CD4-positive, alpha-beta T cell treated with Interleukin-4 for 1 hour (primary cell): ENCODE measurements at places on chromosomes 12 and 14.
A peak's percentile ranks its signal among the peaks of the same experiment; 100 is the strongest.

GRCh38 chr12:66763467-66763866 is 84.6 kb upstream of the GRIP1 start:
- DNase-seq: no peak

GRCh38 chr12:39752482-39753137 is 133.0 kb upstream of the ABCD2 start:
- DNase-seq: no peak

DNA sequence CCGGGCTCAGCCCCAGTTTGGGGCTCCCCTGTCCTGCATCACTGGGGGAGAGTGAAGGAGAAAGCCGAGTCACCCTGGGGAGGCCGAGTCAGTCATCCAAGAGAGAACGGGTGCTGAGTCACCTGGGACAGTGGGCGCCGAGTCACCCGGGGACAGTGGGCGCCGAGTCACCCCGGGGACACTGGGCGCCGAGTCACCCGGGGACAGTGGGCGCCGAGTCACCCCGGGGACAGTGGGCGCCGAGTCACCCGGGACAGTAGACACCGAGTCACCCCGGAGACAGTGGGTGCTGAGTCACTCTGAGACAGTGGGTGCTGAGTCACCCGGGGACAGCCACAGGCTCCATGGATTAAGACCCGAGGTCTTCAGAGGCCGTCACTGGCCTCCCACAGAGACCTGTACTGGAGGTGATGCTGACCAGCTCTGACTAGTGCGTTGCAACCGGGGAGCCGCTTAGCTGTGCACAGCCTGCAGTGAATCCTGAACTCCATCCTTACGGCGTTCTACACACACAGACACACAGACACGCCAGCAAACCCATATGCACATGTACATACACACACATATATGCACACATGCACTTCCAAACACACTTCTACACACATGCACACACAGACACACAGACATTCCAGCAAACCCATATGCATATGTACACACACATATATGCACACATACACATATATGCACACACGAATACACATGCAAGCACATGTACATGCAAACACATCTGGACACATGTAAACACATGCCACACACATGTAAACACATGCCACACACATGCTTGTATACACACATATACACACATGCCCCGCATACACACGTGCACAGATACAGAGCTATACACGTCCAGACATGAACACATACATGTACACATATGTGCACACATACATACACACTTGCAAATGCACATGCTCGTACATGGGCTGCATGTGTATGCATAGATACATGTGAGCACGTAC is 64.9 kb upstream of the GALNT9 start:
- no peak for DNase-seq

GRCh38 chr14:69696204-69696527 is 70.8 kb upstream of the SRSF5 start:
- no peak for DNase-seq

DNA sequence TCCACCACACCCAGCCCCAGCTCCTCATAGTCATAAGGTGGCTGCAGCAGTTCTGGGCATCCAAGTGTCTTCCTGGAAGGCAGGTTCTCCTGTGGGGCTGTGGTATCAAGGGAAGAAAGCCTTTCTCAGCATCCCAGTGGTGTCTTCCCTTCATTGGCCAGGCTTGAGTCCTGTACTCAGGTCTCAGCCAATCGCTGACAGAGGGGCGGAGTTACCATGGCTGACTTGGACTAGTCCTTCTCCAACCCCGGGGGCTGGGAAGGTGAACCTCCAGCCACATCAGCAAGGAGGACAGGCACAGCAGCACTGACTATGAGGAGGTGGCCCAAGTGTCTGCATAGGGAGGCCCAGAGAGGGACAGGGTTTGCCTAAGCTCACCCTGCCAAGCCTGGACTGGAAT is 64.0 kb upstream of the SLC24A4 start:
- DNase-seq: no peak

- DNase-seq: no peak
Observed at GRCh38 chr14:75609606-75610475, 31.4 kb downstream of the FLVCR2 start.

DNA sequence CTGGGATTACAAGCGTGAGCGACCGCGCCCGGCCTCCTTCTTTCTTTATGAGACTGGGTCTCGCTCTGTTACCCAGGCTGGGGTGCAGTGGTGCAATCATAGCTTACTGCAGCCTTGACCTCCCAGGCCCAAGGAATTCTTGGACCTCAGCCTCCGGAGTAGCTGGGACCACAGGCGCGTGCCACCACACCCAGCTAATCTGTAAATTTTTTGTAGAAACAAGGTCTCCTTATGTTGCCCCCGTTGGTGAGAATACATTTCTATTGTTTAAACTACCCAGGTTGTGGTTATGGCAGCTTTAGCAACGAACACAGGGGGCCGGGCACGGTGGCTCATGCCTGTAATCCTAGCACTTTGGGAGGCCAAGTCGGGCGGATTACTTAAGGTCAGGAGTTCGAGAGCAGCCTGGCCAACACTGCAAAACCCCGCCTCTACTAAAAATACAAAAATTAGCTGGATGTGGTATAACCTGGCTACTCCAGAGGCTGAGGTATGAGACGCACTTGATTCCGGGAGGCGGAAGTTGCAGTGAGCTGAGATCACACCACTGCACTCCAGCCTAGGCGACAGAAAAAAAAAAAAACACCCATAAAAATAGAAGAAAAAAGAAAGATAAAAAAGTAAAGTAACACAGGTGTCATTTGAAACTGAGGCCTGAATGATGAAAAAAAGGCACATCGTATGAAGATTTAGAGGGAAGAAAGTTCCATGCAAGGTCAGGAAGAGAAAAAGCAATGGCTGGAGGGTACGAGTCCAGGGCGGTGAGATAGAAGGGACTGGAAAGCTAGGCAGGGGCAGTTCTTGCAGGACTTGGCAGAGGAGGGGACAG is 977 bp upstream of the TMEM120B start:
- DNase-seq: peak; percentile 28

DNA sequence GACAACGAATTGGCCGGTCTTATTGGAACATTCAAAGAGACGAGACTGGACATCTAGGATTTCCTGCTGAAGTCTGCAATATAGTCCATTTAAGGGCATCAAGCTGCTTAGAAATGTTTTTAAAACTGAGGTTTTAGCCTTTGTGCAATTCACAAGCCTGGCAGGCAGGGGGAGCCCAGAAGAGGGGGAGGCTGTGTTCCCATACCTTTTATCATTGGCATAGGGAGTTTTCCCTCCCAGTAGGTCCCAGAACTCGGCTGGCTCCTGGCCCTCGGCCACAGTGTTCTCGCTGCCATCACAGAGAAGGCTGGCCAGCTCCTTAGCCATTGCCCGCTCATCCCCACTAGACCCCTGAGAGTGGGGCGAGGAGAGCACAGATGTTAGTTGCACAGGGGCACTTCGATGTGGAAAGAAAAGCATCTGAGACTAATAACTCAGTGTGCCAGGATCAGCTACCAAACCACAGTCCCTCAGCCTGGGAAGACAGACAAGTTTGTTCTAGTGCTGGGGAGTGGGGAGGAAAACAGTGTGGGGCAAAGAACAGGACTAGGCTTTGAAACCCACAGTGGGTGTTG is 15.1 kb downstream of the AVIL start:
- peak; percentile 39 for DNase-seq

DNA sequence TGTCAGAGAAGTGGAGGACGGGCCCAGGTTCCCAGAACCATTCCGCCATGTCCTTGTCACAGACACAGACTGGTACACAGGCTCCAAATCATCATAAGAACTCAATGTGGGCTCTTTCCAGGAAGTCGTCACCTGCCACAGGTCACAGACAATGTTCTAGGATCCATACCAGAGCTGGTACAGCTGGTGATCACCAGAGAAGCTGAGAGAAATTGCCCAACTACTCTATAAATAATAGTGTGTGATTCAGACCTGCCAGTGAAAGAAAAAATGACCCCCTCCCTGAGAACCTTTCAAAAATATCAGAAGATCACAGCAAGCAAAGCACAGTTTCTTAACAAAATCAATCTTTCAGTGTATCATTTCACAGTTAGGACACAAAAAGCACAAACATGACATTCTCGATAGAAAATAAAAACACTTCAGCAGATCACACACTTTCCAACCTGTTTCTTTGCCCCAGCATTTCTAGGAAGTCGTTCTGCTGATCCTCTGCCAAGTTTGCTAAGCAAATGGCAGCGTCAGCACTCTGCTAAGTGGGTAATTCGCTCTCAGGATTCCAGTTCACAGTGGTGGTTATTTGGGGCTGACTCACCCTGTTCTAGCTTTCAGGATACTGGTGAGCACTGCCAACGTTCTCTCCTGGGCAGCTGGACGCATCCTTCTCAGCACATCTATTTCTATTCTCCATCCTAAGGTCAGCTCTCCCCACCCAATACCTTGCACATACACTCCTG is 223.3 kb upstream of the SFSWAP start:
- no peak for DNase-seq

- DNase-seq: no peak
Observed at GRCh38 chr12:67794161-67794560, 145.6 kb downstream of the DYRK2 start.

DNA sequence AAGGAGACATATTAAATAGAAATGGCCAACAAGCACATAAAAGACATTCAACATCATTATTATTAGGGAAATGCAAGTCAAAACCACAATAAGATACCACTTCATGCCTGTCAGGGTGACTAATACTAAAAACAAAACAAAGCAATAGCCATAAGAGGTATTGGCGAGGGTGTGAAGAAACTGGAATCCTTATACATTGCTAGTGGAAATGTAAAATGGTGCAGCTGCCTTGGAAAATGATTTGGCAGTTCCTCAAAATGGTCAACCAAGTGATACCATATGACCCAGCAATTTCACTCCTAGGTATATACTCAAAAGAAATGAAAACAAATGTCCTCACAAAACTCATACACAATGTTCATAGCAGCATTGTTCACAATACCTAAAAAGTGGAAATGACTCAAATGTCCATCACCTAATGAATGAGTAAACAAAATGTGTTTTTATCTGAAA is 27.0 kb downstream of the GPR135 start:
- DNase-seq: no peak

- no peak for DNase-seq
Observed at GRCh38 chr12:24822121-24822899, 126.6 kb downstream of the BCAT1 start.

GRCh38 chr14:63988579-63988978 is 135.8 kb downstream of the SYNE2 start:
- no peak for DNase-seq

DNA sequence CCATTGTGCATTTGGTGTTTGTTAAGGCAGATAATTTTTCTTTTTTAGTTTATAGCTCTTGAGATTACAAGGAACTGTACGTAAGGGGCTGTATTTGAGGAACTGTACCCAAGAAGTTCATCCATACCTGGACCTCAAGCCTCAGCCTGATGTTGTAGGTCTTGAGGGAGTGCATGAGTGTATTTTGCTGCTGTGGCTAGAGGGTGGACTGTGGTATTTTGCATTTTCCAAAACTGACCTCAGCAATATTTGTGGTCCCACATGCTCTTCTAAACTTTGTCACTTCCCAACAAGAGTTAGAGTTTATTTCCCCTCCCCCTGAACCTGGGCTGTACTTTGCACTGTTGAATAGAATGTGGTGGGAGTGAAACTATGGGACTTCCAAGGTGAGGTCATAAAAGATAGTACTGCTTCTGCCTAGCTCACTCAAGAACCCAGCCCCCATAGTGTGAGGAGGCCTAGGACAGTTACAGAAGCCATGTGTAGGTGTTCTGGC is 42.2 kb upstream of the FBXO33 start:
- no peak for DNase-seq

GRCh38 chr14:98146416-98146815 is 1125.6 kb downstream of the BCL11B start:
- no peak for DNase-seq

DNA sequence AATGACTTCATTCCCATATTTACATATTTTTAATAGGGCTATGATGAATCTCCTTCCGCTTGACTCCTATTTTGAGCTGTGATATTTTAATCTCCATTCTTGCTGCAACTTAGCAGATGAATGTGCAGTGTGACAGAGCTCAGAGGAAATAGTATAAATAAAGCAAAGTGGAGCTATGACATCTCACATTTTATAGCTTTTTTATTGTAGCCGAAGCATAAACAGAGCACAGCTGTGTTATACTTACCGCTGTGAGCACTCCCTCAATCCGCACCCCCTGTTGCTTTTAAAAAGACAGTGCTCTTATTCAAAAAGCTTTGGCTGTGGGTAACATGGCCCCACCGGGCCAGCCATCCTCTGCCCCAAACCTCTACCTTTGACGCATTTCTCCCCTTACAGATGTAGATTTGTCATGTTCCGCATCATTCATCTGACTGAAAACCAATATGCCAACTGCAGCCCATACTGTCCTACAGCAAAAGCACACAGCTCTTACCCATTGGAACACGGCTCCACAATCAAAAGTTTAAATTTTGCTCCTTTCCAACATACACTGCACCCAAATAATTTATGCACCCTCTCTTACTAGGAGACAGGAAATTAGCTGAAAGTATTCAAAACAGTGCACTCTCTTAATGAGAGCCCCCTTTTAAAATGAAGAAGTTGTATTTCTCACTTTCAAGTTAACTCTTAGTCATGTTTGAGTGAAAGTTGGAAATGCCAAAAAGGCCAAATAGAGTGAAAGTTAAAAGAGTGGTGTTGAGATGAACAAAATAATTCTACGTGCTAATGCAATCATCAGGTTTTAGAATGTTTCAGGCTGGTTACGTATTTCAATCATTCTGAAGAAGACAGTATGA is 429.3 kb upstream of the SOX5 start:
- DNase-seq: no peak

DNA sequence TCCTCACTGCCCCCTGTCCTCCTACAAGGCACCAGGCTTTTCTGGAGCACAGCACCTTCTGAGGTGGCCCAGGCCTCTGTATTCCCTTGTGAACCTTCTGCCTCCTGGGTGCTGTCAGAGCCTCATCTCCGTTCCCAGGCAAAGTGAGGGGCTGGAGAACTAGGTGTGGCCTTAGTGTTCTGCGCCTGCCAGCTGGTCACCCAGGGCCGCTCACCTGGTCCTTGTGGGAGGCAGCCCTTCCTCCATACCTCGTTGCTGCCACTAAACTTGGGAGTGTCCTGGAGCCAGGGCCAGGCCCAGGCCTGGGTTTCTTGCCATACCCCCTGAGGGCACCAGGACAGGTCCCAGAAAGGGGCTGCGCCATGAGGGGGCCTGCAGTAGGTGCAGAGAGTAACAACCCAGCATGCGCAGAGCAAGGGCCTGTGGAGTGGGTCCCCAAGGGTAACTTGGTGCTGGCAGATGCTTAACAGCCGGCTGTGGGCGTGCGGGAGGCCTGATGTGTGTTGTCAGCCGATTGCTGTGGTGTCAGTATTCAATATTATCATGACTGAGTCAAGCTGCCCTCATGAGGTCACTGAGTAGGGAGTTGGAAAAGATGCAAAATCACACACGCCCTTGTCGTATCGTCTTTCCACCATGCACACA is 17.1 kb downstream of the OTUB2 start:
- DNase-seq: no peak

GRCh38 chr14:46051796-46052195 is 599.8 kb downstream of the RPL10L start:
- DNase-seq: no peak

- DNase-seq: no peak
Observed at GRCh38 chr12:70837026-70837425, 83.5 kb downstream of the PTPRR start.

DNA sequence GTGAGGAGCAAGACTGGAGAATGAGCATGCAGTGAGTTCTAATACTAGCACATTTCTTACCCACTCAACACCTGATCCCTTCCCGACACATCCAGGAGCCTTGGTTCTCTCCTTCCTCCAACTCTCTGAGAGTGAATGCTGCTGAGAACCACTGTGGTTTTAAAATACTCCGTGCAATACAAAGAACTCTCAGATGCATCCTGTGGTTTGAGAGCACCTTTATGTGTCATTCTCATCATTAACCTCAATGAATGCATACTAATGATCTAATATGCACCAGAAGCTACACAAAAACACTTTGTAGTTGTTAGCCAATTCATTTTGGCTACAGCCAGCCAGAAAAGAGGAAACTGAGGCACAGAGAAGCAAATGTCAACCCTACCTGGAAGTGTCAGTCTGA is 87.6 kb downstream of the GALNT8 start:
- no peak for DNase-seq
